Stimulated activated CD8-positive, alpha-beta memory T cell treated with anti-CD3 and anti-CD28 coated beads, Interleukin-4, amount 100 ng/mL, for 48 hours (primary cell): ENCODE measurements at places on chromosomes 5 and 9.

- DNase-seq = no peak
Observed at GRCh38 chr9:127223266-127223665, 41.3 kb upstream of the GARNL3 start.

DNA sequence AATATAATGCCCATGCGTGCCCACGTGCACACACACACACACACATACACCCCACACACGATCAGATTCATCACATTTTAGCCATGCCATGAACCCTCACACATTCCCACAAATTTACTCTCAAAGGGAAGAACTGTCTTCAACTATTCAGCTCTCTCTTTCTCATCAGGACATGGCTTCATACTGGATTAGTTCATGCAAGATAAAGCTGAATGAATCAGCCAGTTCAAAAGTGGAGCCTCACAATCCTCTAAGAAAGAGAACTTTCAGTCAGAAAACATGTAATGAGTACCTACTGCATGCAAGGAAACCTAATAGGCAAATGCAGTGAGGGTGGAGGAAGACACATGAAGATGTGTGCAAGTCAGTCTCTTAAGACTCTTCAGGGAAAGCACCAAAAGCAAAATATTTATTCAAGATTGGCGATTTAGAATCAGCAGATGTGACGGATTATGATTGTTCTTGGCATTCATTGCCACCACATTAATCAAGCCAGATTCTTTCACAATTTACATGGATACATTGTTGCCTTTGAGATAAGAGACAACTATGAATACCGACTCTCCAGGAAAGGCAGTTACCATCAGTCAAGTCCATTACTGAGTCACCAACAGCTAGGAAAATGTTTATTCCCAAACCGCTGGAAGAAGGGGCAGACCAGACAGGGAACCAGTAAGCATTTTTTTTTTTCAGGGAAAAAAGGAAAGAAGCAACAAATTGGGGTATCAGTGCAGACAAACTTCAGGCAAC is 30.3 kb upstream of the PUM3 start:
- DNase-seq = no peak

GRCh38 chr5:180782748-180783147 is 19.9 kb downstream of the MGAT1 start:
- DNase-seq = no peak

- DNase-seq = peak; percentile 35
Observed at GRCh38 chr5:170791325-170791954, 7.9 kb downstream of the GABRP start.

DNA sequence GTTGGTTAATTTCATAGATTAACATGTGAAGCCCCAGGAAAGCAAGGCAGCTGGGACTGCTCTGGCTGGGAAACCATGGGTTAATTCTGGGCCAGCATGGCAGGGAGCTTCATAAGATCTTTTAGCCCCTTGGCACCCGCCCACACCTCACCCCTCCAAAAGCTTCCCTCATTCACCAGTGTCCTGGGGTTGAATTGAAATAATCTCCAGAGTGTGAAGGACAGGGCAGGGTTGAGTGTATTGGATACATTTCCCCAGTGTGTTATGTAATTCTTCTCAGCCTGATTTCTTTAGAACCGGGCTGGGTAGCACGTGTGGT is 19.4 kb downstream of the WNT8A start:
- no peak for DNase-seq

- DNase-seq = no peak
Observed at GRCh38 chr9:121963528-121963995, 129.5 kb downstream of the TTLL11 start.

GRCh38 chr5:85108471-85108870 is 723.8 kb upstream of the EDIL3 start:
- no peak for DNase-seq

DNA sequence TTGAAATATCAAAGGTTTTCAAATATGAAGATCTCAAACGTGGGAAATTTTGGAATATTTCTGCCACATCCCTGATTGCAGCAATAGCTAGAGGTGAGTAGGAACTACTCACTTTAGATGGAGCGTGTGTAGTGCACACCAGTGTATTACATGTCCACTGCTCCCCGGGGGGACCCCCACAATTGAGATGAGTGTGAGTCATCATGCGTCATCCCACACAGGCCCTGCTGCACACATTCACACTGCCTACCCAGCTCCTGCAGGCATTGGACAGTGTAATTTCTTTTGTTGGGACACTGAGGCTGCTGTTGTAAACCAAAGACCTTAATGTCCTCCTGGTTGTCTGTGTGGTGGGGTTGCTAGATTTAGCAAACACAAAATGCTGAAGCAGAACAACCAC is 280.0 kb downstream of the GAS1 start:
- DNase-seq = peak; percentile 31

- DNase-seq = no peak
Observed at GRCh38 chr5:2739360-2740050, 12.0 kb downstream of the IRX2 start.

GRCh38 chr5:121024416-121025311 is 560.6 kb downstream of the PRR16 start:
- no peak for DNase-seq

GRCh38 chr9:127351182-127352166 is 45.5 kb upstream of the SLC2A8 start:
- no peak for DNase-seq

DNA sequence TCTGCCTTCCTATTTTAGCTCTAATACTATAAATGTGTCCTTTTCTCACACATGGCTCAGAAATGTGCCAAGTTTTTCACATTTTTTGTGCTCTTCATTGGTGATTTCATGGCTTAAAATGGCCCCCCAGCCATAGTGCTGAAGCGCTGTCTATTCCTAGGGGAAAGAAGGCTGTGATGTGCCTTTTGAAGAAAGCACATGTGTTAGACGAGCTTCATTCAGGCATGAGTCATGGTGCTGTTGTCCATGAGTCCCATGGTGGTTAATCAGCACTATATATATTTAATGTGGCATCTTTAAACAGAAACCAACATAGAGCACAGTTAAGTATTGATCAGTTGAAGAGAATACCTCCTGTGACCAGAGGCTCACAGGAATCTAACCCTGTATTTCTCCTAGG is 55.8 kb downstream of the PDE8B start:
- no peak for DNase-seq

DNA sequence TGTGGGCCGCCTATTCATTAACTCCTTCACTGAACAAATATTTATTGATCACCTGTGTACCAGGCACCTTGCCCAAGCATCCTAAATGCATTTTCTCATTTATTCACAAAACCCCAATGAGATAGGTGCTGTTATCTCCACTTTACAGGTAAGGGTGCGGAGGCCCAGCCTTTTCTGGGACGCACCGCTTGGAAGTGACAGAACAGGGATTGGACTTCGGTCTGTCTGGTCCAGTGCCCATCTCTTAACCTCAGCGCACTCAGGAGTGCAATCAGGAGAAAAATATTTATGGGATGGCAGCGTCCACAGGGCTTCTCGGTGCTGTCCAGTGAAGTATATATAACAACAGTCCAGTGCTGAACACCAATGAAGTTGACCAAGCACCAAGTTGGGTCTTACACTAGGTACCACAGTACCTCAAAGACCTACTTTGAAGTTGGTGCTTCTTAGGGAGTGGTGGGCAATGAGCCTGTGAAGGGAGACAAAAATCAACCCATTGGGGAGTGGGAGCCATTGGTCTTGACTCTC is 18.9 kb upstream of the GARNL3 start:
- DNase-seq = no peak

DNA sequence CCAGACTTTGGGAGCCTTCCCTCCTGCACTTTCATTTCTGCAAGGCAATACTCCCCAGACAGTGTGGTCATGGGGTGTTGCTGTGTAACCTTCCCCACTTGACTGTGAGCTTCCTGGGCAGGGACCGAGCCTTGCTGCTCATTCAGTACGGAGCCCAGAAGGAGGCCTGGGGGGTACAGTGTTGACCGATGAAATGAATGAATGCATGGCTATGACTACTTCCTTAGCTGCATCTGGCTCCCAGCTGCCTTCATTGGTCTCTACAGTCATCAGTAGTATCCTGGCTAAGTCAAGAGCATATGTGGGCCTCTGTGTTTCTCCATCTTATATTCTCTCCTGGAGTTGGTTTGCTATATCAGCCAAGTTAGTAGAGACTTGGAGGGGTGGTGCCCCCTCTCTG is 9.9 kb downstream of the FRMPD1 start:
- no peak for DNase-seq

DNA sequence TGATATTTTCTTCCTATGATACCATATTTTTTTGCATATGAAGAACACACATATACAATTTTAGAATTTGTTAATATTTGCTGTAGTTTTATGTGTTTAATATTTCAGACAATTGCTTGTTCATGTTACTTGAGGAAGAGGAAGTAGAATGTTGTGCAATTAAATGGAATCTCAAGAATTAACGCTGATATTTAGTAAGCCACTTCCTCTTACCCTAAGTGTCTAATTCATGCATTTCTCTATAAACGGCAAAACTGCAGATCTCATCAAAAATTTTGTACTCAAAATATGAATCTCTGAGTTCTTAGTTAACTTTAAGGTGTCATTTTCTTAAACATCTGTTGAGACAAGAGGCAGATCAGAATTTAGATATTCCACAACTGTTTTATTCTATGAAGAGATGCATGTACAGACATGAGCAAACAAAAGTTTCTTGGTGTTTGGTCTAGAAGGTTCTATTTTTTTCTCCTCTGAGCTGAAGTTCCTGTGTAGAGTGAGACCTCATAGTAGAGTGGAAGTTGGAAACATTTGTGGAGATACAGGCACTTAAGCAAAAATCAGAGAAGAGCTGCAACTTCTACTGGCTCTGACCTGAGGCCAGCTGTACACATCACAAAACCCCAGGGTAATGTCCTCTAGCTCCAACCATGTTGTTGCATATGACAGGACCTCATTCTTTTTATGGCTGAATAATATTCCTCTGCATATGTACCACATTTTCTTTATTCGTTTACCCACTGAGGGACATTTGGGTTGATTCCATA is 16.6 kb upstream of the TGFBI start:
- no peak for DNase-seq

GRCh38 chr5:150034662-150035061 is 34.1 kb downstream of the HMGXB3 start:
- no peak for DNase-seq

DNA sequence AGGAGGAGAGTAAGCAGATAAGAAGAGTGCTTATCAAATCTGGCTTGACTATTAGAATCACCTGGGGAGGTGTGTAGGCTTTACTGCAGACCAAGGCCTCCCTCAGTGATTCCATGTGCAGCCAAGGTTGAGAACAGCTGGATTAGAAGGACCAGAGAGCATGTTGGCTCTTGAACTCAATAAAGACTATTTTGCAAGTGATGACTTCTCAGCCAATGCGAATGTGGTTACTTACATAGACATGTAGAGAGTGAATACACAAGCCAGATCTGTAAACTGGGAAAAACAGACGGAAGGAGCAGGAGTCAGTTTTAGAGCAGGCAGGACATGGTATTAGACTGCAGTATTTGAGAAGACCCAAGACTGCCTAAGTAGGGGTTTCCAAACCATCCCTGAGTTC is 48.5 kb downstream of the MAMDC2 start:
- DNase-seq = no peak

DNA sequence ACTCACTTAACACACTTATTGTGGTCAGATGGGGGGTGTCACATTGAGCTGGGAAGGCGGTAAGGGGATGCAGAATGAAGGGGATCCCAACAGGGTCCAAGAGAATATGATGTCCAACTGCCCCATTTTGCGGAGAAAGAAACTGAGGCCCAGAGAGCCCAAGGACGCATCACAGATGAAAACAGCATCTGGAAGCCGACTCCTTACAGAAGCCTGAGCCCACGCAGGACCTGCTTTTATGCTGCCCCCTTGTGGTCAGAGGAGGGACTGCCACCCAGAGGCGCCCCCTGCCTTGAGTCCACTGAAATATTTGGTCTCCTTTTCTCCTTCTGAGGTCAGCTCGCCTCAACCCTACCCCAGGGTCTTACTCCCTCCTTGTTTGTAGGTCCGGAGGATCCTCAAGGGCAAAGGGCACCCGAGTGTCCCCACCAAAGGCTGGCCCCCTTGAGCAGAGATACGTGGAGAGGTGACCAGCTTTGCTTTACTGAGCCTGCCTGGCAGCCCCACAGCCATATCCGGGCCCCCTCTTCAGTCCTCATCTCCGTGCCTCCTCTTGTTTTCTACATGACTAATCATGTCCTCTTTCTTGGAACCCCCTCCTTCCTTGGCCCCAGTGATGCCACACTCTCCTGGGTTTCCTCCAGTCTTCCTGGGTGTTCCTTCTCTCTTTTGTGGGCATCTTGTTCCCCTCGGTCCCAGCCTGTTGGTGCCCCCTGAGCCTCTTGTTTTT is 30.0 kb upstream of the TTLL11 start:
- peak; percentile 91 for DNase-seq

GRCh38 chr5:172827841-172828240 is 6.2 kb upstream of the ERGIC1 start:
- no peak for DNase-seq

DNA sequence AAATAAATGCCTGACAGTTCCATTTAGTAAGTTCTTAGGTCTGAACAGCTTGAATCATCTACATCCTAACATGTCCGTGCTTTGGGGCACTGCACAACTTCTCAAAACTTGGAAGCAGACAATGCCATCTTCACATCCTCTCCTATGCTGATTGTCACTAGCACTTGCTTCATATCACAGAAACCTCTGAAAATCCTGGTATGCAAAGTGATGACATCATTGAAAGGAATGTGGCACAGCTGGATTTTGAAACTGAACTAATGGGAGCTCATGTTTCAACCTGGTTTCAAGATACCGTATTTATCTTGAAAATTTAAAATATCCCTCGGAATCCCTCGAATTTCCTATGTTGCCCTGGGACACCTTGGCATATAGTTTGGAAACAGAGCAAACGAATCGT is 490.2 kb upstream of the DAP start:
- no peak for DNase-seq

GRCh38 chr9:81683238-81683637 is 6.1 kb downstream of the TLE1 start:
- DNase-seq = no peak

- DNase-seq = no peak
Observed at GRCh38 chr5:133916914-133917313, 51.5 kb downstream of the C5orf15 start.

DNA sequence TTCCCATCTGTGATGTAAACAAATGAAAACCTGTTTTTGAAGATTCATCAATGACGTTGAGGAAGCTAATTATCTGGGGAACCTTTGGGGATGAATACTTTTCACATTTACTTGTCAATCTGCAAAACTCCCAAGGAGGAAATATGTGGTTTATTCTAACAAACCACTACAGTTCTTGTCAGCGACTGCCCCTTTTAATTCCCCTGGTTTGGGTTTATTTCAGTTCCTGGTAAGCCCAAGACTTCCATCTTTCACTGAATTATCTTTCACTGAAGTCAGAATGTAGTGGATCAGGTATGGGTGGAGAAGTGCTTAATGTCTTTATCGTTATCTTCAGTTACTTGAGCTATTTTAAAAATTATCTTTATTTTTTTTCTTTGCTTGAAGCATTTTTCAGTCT is 40.2 kb downstream of the TLR4 start:
- DNase-seq = no peak

GRCh38 chr9:81814401-81814793 is 113.8 kb upstream of the SPATA31D4 start:
- no peak for DNase-seq

- DNase-seq = no peak
Observed at GRCh38 chr5:74464512-74465209, 175.9 kb downstream of the ENC1 start.

GRCh38 chr5:150112201-150113046 is 26.1 kb upstream of the CSF1R start:
- no peak for DNase-seq

GRCh38 chr9:97553841-97554240 is 52.4 kb downstream of the TMOD1 start:
- DNase-seq = no peak
